ENCODE measurements at places on chromosomes 1 and 21.

DNA sequence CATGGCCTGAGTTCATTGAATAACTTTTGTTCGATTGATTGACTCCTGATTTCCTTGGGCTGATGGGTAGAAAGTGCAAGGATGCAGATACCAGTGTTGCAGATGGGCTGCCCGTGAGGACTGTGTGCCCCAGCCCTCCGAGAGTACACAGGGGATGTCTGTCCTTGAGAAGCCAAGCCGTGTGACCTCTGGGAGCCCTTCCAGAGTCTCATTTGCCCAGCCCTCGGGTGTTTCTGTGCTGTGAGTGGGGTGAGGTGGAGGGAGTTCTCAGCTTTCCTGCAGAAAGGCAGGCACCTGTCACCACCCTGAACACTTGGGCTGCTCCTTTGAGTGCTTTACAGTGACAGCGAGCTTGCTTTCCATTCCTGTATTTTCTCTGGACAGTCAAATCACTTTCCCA is 96.4 kb upstream of the CACNA1E start:
- no peak for DNase-seq

DNA sequence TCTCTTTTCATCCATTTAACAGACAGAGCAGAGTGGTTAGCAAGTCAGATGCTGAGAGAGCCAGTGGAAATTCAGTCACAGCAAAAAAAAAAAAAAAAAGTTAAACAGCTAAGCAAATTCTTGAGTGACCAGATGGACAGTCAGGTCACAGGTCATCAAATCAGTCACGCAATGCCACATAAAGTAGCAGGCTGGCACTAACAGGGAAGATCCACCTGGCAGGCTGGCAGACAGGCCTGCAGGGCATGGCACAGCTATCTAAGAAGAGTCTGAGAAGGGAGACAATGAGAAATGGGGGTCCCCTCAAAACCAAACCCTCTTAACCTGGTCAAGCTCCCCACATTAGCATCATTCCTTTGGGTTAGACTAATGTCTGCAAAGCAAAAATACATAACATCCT is 371.9 kb downstream of the TTLL7 start:
- no peak for DNase-seq

GRCh38 chr1:188941986-188942385 is 1535.7 kb downstream of the BRINP3 start:
- no peak for DNase-seq

DNA sequence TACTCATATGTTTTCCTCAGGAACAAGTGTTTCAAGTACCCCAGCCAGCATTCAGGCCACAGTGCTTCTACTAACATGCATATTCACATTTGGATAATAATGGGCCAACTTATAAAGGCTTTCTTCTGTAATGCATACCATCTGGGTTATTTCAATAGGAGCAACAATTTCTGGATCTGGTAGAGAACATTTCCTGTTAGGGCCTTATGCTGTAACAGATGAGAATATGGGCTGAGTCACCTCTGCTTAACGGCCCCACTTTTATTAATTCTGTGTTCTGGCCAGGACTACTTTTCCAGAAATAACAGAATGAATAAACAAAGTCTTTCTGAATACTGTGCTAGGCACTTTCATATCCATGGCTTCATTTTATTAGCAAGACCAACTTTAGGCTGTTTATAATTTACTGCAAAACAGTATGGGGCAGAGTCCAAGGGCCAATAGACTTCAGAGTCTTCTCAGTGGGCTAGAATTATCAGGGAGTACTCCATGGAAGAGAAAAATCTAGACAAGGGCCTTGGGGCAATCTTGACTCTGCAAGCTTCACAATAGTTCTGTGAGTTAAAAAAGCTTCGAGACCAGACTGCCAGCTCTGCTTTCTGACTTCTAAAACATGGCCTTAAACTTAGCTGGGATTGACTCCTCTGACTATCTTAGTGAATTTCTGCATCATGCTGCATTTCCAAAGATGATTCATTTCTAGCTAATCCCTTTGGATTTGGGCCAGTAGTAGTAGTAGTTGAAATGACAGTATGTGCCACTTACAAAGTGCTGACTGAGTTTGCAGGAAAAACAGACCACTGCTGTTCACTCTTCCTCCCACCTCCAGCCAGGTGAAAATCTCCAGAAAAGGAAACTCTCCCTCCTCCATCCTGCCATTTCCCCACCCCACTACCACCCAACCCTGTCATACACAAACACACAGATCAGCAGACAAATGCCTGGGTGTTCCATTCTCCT is 8.2 kb upstream of the SSX2IP start:
- no peak for DNase-seq

- no peak for DNase-seq
Measured at GRCh38 chr1:200901796-200902444, 7.2 kb downstream of the INAVA start.

DNA sequence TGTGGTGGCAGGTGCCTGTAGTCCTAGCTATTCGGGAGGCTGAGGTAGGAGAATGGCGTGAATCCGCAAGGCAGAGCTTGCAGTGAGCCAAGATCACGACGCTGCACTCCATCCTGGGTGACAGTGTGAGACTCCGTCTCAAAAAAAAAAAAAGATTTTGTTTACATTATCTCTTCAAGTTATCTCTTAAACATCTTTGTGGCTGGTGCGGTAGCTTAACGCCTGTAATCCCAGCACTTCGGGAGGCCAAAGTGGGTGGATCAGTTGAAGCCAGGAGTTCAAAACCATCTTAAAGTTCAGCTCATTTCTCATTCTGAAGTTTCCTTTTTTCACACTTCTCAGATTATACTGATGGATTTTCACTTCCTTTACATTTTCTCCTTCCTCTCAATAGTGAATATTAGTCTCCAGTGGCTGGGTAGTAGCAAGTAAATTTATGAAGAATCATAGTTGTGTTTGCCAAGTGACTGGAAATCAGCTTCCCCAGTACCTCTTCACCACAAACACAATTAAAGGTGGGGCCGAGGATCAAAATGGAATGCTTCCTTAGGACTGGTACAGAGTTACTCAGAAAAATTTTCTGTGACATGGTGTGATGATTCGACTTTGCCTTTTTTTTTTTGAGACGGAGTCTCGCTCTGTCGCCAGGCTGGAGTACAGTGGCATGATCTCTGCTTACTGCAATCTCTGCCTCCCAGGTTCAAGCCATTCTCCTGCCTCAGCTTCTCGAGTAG is 13.8 kb downstream of the PIP5K1A start:
- DNase-seq, result peak; percentile 5

DNA sequence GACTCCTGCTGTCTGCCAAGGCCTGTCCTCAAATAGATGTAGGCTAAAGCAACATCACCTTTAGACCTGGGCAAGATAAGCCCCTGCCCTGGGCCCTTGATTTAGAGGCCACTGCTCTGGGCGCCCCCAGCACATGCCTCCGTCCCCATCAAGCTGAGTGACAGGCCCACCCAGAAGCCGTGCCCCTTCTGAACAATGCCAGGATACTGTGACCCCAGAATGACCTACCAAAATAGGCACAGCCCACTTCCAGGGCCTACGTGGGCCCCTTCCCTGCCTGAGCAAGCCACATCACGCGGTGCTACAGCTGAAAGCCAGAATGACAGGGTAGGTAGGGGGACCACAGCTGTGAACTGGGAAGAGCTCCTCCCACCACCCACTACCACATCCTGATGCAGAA is 24.7 kb upstream of the BECN2 start:
- DNase-seq, result no peak

- DNase-seq, result peak; percentile 60
Measured at GRCh38 chr21:45590246-45590725, 48.0 kb upstream of the SLC19A1 start.

GRCh38 chr1:11657654-11658053 is 3.0 kb downstream of the FBXO44 start:
- DNase-seq, result no peak

DNA sequence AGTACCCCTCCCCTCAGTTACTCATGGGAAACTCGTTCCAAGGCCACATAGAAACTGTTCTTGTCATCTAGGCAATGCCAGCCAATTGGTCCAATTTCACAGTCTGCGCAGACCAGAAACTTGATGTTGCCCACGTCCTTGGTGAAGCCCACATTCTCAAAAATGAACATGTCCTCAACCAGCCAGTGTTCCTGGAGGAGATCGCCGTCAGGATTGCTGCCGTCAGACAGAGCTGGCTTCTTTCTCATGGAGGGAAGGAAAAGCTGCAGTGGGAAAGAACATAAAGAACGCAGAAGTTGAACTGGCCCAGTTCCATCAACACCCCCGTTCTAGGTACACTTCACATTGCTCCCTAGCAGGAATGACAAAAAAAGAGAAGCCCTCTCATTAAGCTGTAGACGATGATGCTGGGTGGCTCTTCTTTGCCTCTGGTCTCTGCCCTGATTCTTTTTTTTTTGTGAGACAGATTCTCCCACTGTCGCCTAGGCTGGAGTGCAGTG is 7.9 kb downstream of the RABIF start:
- DNase-seq, result no peak

DNA sequence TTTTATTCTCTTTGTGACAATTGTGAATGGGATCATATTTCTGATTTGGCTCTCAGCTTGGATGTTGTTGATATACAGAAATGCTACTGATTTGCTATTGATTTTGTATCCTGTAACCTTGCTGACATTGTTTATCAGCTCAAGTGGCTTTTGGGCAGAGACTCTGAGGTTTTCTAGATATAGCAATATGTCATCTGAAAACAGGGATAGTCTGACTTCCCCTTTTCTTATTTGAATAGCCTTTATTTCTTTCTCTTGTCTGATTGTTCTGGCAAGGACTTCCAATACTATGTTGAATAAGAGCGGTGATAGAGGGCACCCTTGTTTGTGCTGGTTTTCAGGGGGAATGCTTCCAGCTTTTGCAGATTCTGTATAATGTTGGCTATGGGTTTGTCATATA is 150.8 kb downstream of the FASLG start:
- DNase-seq, result no peak

GRCh38 chr1:170313306-170313705 is 167.5 kb downstream of the NTMT2 start:
- no peak for DNase-seq

- DNase-seq, result no peak
Measured at GRCh38 chr1:78126506-78126905, 80.7 kb downstream of the GIPC2 start.

- DNase-seq, result no peak
Measured at GRCh38 chr1:76027341-76027740, 47.2 kb upstream of the ST6GALNAC3 start.

DNA sequence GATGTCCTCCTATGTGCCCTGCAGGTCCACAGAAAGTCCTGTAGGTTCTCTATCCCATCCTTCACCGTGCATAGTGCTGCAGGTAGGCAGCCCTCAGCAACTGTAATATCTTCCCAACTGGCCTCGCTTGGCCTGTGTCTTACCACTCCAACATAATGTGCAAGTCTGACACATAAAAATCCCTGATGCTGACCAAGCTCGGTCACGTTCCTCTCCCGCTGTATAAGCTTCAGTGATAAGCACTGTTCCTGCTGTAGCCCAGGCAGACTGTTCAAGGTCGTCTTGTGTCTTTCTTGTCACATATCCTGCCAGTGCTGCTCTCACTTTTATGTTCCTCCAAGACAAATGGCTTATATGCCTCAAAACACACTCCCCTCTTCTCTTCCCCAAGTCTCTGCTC is 19.4 kb upstream of the KCNE1 start:
- no peak for DNase-seq

DNA sequence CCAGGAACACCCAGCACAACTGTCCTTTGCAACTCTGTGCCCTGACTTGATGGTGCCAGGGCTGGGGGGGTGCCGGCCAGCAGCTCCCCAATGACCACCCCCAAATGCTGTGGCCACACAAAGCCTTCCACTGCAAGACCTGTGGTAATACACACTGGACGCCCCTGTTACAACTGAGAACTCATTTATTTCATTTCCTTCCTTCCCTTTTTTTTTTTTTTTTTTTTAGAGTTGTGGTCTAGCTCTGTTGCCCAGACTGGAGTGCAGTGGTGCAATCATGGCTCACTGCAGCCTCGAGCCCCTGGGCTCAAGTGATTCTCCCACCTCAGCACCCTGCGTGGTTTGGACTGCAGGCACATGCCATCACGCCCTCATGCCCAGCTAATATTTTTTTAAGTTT is 25.2 kb downstream of the TP73 start:
- no peak for DNase-seq

GRCh38 chr21:35573472-35574374 is 486.6 kb downstream of the SETD4 start:
- no peak for DNase-seq

DNA sequence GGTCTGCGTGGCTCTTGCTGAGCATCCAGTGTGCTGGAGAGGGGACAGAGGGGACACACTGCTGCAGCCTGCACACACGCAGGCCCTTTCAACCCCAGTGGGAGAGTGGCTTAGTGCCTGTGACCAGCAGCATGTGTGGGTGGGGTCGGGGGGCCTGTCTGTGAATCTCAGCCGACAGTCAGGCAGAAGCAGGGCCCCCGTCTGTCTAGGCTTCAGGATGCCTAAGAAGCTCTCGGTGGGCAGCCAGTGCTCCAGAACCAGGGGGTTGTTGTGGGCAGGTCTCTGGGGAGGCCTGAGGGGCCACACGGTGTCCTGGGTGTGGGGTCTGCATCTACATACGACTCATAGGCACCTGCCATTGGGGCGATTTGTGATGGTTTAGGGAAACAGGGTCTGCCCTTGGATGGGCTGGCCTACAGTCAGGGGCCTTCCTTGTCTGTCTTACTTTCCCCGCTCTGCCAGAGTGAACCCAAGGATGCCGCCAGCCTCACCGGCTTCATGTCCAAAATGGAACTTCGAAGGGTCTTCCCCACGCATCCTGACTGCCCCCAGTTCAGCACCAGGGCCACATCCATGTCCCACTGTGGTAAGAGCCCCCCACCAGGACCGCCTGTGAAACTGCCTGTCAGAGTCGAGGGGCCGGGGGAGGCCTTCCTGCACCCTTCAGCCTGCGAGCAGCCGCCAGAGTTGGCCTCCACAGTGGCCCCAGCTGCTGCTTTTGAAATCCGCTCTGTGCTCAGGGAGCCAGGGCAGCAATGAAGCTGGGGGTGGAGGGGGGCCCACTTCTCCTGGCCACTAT is 1.6 kb downstream of the CCDC27 start:
- DNase-seq, result no peak

- DNase-seq, result no peak
Measured at GRCh38 chr1:215797859-215798258, 230.8 kb downstream of the KCTD3 start.

GRCh38 chr21:42039911-42040351 is 29.8 kb upstream of the ZBTB21 start:
- DNase-seq, result no peak

- DNase-seq, result peak; percentile 38
Measured at GRCh38 chr21:46605767-46606426, 1.0 kb upstream of the S100B start.

DNA sequence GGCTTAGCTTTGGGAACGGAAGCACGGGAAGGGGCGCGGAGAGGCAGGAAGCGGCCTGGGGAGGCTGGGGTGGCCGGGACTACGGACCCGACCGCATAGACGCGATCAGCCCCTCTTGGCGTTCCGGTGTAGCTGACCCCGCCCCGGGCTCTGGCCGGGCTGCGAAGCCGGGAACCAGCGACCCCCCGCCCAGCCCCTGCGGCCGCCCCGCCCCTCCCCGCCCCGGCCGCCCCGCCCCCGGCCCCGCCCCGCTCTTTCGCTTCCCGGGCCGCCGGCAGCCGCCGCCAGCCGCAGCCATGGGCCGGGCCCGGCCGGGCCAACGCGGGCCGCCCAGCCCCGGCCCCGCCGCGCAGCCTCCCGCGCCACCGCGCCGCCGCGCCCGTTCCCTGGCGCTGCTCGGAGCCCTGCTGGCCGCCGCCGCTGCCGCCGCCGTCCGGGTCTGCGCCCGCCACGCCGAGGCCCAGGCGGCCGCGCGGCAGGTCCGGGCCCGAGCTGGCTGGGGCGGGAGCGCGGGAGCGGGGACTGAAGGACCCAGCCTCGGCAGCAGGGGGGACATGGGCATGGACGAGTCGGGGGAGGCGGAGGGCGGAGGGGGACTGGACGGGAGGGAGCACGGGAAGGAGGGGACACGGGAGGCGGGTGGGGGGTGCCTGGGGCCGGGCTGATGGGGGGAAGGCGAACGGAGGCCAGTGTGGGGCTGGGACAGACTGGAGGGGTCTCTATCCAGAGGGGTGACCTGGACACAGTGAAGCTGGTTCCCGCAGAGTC is at the start of gene SELENON:
SELENON (plus strand) TSS at position 259 of the 768 bp plus-strand sequence; CDS start at position 297, 38 bp downstream.
- DNase-seq, result no peak
